RPMI7951 (cell line): ENCODE measurements at places on chromosomes 4 and X. TPM values are rescaled to one million over a fixed set of nuclear protein-coding genes. Genes with fewer than 3 reads are reported as not detected.
A peak's percentile ranks its signal among the peaks of the same experiment; 100 is the strongest.

The GPR50 gene
- not detected in 2 replicates for total RNA-seq

The ZNF280C gene
- total RNA-seq, result 2.8 and 4.1 TPM in 2 replicates

DNA sequence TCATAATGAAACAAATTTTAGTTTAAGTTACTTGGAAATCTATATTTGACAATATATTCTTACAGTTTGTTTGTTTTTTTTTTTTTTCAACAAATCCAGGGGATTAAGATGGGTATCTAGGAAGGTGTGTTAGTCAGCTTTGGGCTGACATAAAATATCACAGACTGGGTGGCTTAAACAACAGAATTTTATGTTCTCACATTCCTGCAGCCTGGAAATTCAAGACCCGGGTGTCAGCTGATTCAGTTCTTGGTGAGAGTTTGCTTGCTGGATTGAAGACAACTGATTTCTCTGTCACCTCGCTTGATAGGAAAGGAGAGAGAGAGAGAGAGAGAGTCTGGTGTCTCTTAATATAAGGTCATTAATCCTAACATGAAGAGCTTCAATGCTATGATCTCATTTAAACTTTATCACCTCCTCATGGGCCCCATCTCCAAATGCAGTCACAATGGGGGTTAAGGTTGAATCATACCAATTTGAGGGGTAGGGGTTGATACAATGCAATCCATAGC lies 465.2 kb downstream of the CENPC start:
- no peak for DNase-seq

DNA sequence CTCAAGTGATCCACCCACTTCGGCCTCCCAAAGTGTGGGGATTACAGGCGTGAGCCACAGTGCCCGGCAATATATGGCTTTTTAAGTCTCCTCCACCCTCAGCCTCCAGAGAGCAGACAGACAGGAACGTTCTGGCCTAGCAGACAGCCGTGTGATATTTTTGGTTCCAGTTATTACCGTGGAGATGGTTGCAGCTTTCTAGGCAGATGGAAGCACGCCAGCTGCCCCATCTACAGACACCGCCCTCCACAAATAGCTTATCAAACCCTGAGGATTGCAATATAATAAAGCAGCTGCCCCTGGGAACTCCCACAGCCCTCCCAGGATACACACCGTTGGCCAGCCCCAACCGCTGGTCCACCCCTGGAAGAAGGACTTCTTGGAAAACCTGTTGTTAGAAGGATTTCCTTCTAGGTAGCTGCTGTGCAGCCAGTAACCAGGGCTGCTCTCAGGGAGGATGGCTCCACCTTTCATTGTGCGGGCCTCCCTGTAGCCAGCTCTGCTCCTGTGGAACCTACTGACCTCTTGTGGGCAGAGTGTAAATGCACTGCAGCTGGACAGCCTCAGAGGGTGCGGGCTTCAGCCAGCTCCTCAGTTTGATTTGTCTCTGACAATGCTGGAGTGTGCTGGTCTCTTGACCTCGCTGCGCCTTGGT lies 44.0 kb downstream of the SLC25A5 start:
- DNase-seq, result peak; percentile 57

- peak; percentile 46 for DNase-seq
Observed at GRCh38 chrX:134004084-134004483, 18.7 kb upstream of the GPC3 start.

The SH3BGRL gene
- total RNA-seq, result 98.4 and 122 TPM in 2 replicates

The TRAM1L1 gene
- 2.1 and 3.5 TPM in 2 replicates for total RNA-seq

GRCh38 chrX:136275553-136275952 lies 24.4 kb upstream of the MAP7D3 start:
- no peak for DNase-seq

DNA sequence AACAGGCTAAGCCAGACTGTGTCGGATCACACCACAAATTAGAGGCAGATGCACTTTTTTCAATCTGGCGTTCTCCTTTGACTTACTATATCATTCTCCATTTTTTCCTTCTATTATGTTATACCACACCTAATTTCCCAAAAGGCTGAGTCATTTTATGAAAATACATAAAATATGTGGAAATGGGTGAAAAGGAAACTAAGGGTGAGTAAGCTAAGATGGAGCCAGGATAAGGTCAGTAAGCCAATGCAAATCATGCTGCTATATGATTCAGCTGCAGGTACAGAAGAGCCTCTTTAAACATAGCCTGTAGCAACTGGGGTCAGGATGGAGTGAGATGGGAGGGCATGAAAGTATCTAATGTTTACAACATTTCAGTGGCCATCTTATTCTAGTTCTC lies 94.0 kb upstream of the TEX13A start:
- no peak for DNase-seq

- peak; percentile 27 for DNase-seq
Observed at GRCh38 chr4:182074810-182075209, 168.4 kb upstream of the TENM3 start.

DNA sequence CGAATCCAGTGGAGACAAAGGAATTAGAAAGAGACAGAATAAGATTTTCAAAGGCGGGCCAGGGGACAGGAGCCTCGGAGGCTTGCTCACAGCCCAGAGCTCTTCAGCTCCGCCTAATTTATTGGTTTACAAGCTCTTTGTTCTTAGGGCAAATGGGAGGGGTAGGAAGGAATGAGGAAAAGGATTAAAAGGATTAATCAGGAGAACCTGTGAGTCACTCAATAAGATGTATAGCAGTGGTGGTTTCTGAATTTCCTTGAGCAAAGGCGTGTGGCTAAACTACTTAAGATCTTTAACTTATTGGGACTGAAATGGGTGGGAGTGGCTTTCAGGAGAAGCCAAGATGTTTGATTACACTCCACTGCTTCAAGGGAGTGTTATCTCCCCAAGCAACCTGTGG lies 456.0 kb upstream of the SPANXN1 start:
- DNase-seq, result peak; percentile 48

GRCh38 chrX:37405956-37406355 lies 56.8 kb downstream of the PRRG1 start:
- peak; percentile 58 for DNase-seq

The CTAG1A gene
- not detected in 2 replicates for total RNA-seq

GRCh38 chrX:9182041-9182440 lies 148.1 kb upstream of the FAM9B start:
- peak; percentile 40 for DNase-seq

DNA sequence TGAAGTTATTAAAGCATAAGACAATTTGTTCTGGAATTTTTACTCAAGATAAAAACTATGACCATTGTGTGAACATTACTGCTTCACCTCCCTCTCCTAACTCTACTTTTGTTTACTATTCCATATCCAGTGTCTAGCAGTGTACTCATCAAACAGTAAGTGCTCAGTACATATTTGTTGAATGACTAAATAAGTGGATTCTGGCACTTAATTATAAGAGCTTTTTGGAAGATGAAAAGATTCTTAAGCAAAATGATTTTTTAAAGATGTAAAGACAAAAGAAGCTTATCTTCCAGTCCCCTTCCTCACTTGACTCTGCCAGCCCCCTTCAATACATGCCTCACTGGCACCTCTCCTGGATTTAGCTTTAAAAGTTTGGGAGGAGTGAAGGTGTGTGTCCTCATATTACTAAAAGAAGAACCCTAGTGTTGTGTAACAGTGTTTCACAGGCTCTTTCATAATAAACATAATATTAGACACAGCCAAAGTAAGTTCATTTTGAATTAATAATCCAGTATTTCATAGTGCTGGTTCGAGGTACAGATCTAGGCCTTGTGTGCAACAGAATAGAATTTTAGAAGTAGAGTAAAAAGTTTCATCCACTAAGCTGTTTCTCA lies 53.0 kb downstream of the GAB1 start:
- DNase-seq, result no peak

DNA sequence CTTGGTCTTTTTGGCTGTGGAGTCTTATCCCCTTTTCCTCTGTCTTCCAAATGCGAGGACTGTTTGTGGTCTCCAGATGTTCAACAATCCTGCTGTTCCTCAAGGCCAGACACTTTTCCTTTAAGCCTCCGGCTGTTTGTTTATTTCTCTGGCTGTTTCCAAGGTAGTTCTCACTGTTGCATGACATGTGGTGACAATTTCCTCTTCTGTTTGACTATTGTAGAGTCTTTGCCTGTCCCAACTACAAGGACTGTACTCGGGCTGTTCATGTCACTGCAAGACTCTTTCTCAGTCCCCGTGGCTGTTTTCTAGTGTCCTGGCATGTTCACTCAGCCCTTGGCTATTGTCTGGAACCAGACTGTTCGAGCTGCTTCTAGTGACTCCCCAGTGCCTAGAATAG lies 50.6 kb downstream of the ZNF157 start:
- DNase-seq, result no peak

GRCh38 chrX:124257924-124258702 lies 74.3 kb upstream of the TEX13D start:
- no peak for DNase-seq

DNA sequence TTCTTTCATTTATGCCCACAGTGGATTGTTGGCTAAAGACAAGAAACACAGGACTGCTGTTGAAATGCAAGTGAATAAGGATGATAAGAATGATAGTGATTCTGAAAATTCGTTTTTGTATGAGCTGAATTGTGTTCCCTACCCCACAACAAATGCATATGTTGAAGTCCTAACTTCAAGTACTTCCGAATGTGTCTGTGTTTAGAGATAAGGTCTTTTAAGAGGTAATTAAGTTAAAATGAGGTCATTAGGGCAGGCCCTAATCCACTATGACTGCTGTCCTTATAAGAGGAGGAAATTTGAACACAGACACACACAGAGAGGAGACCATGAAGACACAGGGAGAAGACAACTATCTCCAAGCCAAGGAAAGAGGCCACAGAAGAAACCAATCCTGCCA lies 126.6 kb upstream of the ACSL4 start:
- no peak for DNase-seq

DNA sequence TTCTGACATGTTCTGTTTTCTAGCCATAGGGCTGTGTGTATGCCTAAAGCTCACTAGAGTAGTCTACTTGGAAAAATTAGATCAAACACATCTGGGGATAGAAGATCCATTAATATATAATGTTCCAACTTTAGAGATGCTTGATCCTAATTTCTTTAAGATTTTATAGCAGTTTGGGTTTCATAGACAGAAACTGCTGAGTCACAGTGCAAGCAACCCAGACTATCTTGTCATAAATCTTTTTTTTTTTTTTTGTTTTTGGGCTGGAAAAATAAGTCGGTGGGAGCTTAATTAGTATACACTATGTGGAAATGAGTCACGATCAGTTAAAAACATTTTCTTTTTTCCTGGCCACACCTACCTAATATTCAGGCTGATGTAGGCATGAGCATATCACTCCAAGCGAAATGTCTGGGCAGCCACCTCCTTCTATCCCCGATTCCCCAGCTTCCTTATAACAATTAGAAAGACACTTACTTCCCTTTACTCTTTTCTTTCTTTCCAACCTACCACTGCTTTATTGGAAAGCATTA lies 58.2 kb upstream of the CASK start:
- peak; percentile 10 for DNase-seq

GRCh38 chrX:130082244-130083106 lies 27.8 kb downstream of the ELF4 start:
- no peak for DNase-seq

GRCh38 chr4:153676984-153677383 lies 7.1 kb upstream of the TLR2 start:
- peak; percentile 87 for DNase-seq

DNA sequence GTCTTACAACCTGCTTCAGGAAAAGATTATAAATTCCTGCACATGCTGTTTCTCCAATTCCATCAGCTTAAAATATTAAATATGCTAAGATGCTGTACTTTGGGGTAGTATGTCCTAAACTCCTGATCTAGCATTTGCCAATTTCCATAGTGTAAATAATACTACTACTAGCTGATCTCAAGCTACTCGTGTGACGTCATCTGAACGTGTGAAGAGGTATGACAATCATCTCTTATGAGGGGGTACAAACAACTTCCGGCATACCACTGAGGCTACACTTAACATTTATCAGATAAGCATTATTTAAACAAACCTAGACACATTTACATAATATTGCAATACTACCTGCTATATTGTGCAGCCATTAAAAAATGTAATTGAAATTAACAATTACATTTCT lies 52.4 kb upstream of the APELA start:
- no peak for DNase-seq

DNA sequence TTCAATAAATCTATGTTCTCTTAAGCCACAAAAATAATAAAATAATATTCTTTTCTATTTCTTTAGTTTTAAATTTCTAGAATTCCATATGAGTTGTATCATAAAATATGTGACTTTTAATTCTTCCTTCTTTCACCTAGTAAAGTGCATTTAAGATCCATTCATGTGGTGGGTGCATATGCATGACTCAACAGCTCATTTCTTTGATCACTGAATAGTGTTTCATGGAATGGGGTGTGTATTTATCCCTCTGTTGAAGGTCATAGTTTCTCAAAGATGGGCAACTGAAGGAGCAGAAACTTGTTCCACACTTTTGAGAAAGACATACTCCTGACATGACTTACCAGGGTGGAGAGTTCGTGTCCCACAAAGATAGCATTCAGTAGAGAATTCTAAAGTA lies 1230.3 kb upstream of the AGA start:
- no peak for DNase-seq

The OTC gene
- not detected in 2 replicates for total RNA-seq

The FATE1 gene
- total RNA-seq, result not detected in 2 replicates

DNA sequence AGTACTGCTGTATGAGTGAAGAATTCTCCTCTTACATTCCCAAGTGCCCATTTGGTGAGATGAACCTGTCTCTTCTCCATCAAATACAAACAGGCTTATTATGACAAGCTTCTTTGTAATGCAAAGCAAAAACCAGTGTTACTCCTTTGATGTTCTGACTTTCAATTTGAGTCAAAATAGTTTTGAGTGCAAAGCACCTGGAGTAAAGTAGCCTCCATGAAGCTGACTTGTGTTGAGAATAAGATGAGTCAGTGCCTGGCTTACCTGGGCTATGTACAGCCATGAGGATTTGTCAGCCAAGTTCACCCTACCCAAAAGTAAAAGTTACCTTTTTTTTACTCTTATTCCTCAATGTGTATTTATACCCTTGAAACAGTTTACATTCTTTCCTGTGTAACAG lies 132.5 kb upstream of the FMR1 start:
- no peak for DNase-seq

The LDB2 gene
- 0.24 and 0.98 TPM in 2 replicates for total RNA-seq

The HSFX2 gene
- 0.29 and 0.96 TPM in 2 replicates for total RNA-seq

DNA sequence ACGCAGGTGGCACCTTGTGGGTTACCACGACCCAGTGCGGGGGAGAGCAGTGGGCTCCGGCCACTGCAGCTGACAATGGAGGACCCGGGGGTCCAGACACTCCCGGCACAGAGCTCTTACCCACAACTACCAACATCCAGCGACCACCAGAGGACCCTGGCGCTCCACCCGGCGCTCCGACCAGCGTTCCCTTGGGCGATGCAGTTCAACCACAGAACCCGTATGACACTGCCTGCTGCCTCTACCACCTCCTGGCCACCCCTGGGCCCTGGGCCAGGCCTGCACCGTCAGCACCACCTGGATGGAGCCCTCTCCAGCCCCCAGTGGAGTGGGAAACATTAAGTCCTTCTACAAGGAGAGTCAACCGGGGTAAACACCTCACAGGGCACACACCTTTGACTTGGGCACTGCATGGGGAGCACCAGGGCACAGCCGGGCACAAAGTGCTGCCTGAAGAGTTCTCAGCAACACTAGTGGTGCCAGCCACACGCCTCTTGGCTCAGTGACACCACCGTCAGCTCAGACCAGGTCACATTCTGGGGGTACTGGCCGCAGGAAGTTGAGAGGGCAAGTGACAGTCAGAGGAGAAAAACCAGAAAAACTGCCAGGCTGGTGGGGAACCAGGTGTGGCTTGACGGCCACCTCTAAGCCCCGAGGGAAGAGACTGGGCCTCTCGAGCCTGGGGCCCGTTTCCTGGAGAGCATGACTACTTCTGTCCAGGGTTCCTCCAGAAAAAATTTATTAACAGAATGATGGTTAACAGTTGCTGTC lies 2.6 kb downstream of the CTBP1 start:
- DNase-seq, result no peak
